ENCODE measurements at places on chromosomes 7 and 10. TPM values are rescaled to one million over a fixed set of nuclear protein-coding genes. Genes with fewer than 3 reads are reported as not detected.

Gene NPTX2
- 0.08 TPM for total RNA-seq

- no peak for DNase-seq
- H3K4me1 ChIP-seq, result no peaks in the 10 kb centered on the region
- H3K4me3 ChIP-seq, result no peak overlapping the region
- H3K36me3 ChIP-seq, result peaks cover 3% of the 10 kb centered on the region
- no peak overlapping the region for H3K27ac ChIP-seq
Observed at GRCh38 chr10:32095116-32095733, 39.0 kb upstream of the KIF5B start.

DNA sequence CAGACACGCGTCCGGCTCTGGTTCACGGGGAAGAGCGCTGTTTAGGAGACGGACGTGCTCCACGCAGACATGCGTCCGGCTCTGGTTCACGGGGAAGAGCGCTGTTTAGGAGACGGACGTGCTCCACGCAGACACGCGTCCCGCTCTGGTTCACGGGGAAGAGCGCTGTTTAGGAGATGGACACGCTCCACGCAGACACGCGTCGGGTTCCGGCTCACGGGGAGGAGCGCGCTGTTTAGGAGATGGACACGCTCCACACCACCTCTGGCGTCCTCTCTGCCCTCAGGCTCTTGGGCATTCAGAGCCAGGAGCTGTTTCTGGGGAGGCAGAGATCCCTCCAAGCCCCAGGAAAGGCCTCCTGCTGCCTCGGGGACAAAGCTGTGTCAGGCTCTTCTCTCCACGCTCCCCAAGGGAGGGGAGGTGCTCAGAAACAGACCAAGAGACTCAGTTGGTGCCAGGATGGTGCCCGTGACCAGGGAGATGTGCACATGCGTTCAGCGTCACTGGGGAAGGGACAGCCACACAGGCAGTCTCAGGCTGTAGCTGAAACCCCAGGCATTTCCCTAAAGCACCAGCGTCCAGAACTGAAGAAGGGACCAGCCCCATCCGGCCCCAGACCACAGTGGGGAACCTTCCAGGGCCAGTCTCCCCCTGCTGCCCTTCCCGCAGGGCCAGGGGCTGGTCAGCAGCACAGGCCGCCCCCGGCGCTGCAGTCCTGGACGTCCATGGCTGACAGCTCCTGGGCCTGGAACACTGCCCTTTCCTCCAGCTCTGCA lies 175.6 kb downstream of the ELFN1 start:
- no peak overlapping the region for H3K4me3 ChIP-seq
- H3K4me1 ChIP-seq, result no peaks in the 10 kb centered on the region
- H3K36me3 ChIP-seq, result no peaks in the 10 kb centered on the region
- no peaks in the 10 kb centered on the region for H3K27me3 ChIP-seq
- no peak for DNase-seq

DNA sequence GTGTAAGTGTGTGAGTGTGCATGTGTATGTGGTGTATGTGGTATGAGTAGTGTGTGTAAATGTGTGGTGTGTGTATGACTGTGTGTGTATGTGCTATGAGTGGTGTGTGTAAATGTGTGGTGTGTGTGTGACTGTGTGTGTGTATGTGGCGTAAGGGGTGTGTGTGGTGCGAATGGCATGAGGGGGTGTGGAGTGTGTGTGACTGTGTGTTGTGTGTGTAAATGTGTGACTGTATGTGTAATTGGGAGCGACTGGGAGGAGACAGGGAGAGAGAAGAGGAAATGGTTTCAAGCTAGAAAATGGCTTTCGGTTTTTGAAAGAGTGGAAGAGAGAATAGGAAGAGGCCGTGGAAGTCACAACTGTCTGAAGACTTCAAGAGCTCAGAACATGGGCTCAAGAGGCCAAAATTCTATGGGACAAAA lies 23.6 kb upstream of the GATAD1 start:
- peak overlapping the region; percentile 43 for H3K4me3 ChIP-seq
- DNase-seq, result no peak
- peaks cover 3% of the 10 kb centered on the region for H3K27me3 ChIP-seq
- peak overlapping the region; percentile 55 for H3K27ac ChIP-seq
- no peaks in the 10 kb centered on the region for H3K36me3 ChIP-seq
- peaks cover 13% of the 10 kb centered on the region for H3K4me1 ChIP-seq

DNA sequence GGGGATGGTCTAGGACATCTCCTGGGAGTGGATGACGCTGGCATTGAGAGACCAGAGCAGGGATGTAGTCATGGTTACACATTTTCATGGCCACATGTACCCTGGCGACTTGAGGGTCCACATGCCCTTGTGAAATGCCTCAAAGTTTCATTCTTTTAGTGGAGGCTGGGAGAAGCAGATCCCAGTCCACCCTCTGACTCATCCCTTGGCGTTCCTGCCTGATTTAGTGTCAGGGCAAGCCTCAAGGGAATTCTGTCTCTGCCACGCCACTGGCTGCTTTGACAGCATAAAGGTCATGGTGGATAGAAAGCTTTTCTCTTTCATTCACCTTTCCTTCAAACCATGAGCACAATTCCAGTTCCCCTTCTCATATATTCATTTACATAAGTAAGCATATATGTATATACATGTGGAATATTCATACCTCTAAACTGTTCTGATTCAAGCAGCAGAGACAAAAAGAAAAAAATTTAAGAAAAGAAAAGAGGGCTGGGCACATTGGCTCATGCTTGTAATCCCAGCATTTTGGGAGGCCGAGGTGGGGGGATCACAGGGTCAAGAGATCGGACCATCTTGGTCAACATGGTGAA lies 21.8 kb upstream of the KIF5B start:
- no peak overlapping the region for H3K4me3 ChIP-seq
- no peaks in the 10 kb centered on the region for H3K4me1 ChIP-seq
- no peaks in the 10 kb centered on the region for H3K36me3 ChIP-seq
- H3K27ac ChIP-seq, result no peak overlapping the region
- H3K27me3 ChIP-seq, result peaks cover 8% of the 10 kb centered on the region

GRCh38 chr10:74058658-74059057 lies 60.7 kb downstream of the VCL start:
- peak overlapping the region; percentile 18 for H3K27ac ChIP-seq
- no peak overlapping the region for H3K4me3 ChIP-seq
- peaks cover 13% of the 10 kb centered on the region for H3K36me3 ChIP-seq
- no peak for DNase-seq

GRCh38 chr10:104308439-104308903 lies 29.8 kb downstream of the ITPRIP start:
- DNase-seq, result peak; percentile 34
- peaks cover 2% of the 10 kb centered on the region for H3K27me3 ChIP-seq
- H3K36me3 ChIP-seq, result peaks cover 34% of the 10 kb centered on the region
- H3K27ac ChIP-seq, result peak overlapping the region; percentile 32
- peak overlapping the region; percentile 46 for H3K4me3 ChIP-seq

DNA sequence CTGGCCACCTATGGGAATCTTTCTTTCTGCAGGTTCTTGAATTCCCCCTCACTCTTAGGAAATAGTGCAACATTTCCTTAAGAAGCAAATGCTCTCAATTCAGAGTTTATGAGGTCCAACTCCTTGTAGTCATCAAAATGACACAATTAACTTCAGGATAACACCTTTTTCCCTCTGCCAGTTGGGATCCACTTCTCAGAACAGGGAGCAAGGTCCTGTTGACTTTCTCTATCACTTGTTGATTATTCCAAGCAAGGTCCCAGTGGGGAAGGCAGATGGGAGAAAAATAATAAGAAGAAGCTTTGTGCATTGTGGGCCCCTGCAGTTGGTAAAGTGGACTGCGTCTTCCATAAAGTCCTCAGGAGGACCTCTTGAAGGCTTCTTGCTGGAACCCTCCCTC lies 315.6 kb upstream of the NPSR1 start:
- no peaks in the 10 kb centered on the region for H3K36me3 ChIP-seq
- H3K4me1 ChIP-seq, result no peaks in the 10 kb centered on the region
- no peaks in the 10 kb centered on the region for H3K27me3 ChIP-seq
- no peak for DNase-seq

GRCh38 chr7:114885836-114886235 lies 36.1 kb upstream of the MDFIC start:
- peaks cover 42% of the 10 kb centered on the region for H3K4me1 ChIP-seq
- H3K27me3 ChIP-seq, result no peaks in the 10 kb centered on the region
- H3K27ac ChIP-seq, result no peak overlapping the region

DNA sequence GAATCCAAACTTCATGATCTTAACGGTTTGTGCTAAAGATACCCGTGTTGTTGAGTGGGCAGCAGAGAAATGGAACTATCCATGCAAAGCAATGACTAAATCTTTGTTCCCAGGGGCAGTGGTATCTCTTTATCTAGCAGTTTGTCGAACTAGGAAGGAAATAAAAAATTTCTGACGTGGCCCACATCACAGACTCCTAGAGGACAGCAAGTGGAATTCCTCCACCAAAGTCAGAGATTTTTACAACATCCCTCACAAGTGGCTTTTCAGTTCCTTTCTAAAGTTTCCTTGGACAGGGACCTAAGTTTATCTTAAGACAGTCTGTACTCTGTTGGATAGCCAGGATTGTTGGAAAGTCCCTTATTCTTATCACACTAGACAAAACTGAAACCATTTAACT lies 136.0 kb downstream of the RAPGEF5 start:
- no peak overlapping the region for H3K4me3 ChIP-seq
- no peak for DNase-seq
- no peaks in the 10 kb centered on the region for H3K4me1 ChIP-seq
- H3K36me3 ChIP-seq, result no peaks in the 10 kb centered on the region
- H3K27ac ChIP-seq, result no peak overlapping the region

- no peak for DNase-seq
- no peaks in the 10 kb centered on the region for H3K27me3 ChIP-seq
- H3K27ac ChIP-seq, result no peak overlapping the region
- H3K4me3 ChIP-seq, result no peak overlapping the region
Observed at GRCh38 chr7:32092346-32092745, 22.1 kb upstream of the PDE1C start.

- H3K27me3 ChIP-seq, result peaks cover 14% of the 10 kb centered on the region
- H3K36me3 ChIP-seq, result no peaks in the 10 kb centered on the region
- H3K4me3 ChIP-seq, result no peak overlapping the region
- H3K27ac ChIP-seq, result no peak overlapping the region
- DNase-seq, result no peak
Observed at GRCh38 chr10:79002336-79002735, 66.4 kb upstream of the ZMIZ1 start.

GRCh38 chr10:67808704-67809103 lies 29.3 kb downstream of the DNAJC12 start:
- H3K4me3 ChIP-seq, result no peak overlapping the region
- peak overlapping the region; percentile 26 for H3K27ac ChIP-seq
- peaks cover 14% of the 10 kb centered on the region for H3K4me1 ChIP-seq
